ENCODE measurements at places on chromosomes 13 and 19.

- DNase-seq, result no peak
These were observed 124.5 kb upstream of the ZNF507 start for GRCh38 chr19:32220951-32221350.

DNA sequence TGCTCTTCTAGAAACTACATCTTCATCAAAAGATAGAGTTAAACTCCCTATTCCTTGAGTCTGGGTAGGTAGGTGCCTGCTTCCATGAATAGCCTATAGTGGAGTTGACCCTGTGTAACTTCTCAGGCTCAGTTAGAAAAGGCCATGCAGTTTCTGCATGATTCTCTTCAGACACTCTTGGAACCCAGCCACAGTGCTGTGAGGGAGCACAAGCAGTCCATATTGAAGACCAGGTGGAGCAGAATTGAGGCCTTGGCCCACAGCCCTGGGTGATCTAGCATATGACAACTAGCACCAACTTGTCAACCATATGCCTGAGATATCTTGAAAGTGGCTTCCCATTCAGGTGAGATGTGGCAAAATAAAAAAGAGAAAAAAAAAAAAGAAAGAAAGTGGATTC lies 10.3 kb upstream of the PAN3 start:
- no peak for DNase-seq

- no peak for DNase-seq
These were observed 178.8 kb downstream of the KCTD12 start for GRCh38 chr13:76707360-76707759.

DNA sequence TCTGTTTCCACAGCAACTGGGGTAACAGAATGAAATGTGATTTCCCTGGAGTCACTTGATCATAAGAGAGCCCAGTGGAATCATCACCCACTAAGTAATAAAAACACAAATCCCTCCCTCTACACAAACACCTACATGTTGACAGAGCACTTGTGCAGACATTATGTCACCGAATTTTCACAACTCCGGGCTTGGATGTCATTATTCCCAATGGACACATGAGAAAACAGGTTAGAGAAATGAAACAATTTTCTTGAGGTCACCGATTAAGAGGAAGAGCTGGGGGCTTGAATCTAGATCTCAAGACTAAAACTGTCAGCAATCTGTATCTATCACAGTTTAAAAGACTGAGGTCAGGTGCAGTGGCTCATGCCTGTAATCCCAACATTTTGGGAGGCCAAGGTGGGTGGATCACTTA lies 3.1 kb downstream of the XRCC1 start:
- no peak for DNase-seq

DNA sequence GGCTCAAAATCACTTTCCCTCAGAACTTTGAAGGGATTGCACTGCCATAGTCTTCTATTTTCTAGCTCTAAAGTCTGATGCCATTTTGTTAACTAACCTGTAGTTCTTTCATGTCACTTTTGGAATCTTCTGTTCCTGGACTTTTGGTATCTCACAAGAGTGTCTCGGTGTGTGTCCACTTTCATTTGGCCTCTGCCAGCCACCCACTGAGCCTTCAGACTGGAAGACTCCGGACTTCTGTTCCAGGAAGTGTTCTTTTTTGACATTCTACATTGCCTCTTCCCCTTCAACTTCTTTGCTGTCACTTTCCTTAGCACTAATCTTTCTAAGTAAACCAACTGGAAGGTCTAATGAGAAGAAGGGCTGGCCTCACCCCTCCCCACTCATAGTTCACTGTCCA lies 25.0 kb upstream of the LAMP1 start:
- no peak for DNase-seq

GRCh38 chr13:71596116-71596515 lies 270.9 kb downstream of the DACH1 start:
- DNase-seq, result no peak

DNA sequence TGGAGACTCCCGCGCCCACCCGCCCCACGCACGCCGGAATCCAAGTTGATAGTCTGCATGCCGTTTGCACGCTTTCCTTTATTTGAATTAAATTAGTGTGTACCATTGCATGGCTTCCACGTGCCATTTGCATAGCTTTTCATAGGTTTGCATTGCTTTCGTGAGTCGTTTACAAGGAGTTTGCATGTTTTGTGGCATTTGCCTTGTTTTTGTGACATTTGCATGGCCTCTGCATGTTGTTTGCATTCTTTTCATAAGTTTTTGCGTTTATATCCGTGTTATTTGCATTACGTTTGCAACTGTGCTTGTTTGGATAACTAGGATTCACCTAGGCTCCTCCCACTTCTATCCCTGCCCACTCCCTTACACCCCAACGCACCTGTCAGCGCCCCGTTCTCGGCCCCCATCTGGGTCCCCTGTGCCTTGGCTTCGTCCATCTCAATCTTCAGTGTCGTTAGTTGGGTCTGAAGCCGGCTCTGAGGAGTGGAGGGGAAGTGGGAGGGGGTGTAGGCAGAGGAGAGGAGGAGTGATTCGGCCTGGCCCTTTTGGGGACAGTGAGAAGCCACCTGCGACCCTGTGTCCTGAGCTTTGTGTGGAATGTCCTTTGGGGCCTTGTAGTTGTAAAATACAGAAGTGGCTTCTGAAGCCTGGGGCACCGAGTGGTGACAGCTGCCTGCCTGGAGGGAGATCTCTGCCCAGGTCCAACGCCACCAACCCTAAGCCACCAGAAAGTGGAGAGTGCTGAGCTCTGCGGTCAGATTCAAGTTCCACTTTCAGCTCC lies 2.4 kb downstream of the CCDC194 start:
- no peak for DNase-seq

- no peak for DNase-seq
These were observed 1440.3 kb downstream of the PCDH9 start for GRCh38 chr13:65789815-65790214.

GRCh38 chr13:113981194-113981605 lies 7.3 kb upstream of the C13orf46 start:
- no peak for DNase-seq

DNA sequence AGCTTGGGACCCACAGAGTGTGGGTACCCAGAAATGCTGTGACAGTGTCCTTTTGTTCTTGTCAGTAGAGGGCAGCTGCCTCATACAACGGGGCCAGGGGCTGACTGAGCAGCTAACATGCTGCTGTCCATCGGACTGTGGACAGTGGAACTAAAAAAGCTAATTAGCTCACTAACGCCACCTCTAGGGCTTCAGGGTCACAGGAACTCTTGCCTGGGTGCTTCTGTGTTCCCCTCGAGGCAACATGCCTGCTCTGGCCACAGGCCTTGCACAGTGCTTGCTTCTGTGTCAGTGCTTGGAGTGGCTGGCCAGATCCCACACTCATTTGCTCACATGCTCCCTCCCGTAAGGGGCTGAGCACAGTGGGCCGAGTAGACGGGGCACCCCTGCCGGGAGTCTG lies 377.0 kb downstream of the OLFM4 start:
- DNase-seq, result peak; percentile 60

DNA sequence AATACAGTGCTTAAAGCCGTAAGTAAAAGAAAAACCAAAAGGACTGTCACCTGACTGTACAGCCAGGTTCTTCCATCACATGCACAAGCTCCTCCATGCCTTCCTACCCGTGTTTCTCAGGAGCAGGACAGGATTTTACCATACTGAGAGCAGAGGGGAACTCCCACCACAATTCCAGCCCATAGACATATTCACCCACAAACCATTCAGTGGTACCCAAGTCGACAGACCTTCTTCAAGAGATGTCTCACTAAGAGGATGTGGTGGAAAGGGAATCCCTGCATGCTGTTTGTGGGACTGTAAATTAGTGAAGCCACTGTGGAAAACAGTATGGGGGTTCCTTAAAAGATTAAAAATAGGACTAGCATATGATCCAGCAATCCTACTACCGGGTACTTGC lies 66.9 kb upstream of the DOCK9 start:
- DNase-seq, result no peak

DNA sequence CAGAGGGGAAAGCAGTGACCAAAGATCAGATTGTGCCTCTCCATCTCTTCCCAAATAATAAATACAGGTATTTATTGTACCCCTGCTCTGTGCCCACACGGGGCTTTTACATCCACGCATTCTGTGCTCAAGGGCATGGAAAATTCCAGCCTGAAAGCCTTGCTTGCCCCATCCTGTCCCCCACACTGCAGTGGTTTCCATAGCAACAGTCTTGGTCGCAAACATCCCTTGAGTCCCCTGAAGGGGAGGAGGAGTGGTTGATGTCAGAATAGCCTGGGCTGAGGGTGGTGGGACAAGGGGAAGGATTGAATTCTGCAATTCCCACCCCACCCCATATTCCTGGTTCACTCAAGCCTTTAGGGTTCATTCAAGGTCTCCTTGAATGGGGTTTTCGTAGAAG lies 41.0 kb upstream of the USP29 start:
- DNase-seq, result no peak

DNA sequence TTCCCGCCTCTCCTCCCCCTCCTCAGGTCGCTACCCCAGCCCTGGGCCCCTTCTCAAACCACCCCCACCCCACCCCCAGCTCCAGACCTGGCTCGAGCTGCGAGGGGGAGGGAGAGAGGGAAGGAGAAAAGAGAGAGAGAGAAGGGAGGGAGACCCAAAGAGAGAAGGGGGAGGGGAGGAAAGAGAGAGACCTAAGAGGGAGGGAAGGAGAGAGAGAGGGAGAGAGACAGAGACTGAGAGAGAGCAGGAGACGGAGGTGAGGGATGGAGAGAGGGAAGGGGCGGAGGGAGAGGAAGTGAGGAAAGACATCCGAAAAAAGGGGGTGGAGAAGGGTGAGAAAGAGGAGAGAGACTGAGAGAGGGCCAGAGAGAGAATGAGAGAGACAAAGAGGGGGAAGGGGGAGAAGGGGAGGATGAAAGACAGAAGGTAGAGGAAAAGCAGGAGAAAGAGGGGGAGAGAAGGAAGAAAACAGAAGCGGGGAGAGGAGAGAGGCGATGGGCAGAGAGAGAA lies 2.0 kb upstream of the SPACA6 start:
- peak; percentile 31 for DNase-seq

DNA sequence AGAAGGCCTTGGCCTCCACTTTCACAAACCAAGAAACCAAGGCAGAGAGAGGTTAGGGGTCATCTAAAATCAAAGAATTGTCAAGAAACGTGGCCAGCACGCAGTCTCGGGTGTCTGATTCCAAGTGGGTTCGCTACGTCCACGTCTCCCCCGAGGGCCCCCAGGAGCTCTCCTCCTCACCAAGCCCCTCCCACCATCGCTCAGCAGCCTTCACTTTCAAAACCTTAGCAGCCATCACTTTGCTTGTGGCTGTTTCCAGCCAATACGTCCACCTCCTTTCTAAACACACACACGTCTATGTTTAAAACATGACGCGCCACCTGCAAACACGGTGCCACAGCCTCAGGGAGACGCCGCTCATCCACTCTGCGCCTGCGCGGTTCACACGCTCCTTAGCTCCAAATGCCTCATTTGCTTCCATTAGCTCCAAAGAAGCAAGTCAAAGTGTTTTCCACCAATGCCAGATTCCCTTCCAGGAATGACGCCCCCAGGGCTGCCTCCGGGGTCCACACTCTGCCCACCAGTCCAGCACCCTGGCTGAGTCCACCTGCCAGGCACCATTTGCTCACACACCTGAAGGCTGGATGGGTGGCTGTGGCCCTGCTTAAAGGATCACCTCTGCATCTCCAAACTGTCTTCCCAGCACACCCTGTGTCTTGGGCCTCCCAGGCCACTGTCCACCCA lies 5.5 kb downstream of the RASA3 start:
- no peak for DNase-seq

GRCh38 chr13:103607995-103608394 lies 541.8 kb upstream of the SLC10A2 start:
- no peak for DNase-seq

DNA sequence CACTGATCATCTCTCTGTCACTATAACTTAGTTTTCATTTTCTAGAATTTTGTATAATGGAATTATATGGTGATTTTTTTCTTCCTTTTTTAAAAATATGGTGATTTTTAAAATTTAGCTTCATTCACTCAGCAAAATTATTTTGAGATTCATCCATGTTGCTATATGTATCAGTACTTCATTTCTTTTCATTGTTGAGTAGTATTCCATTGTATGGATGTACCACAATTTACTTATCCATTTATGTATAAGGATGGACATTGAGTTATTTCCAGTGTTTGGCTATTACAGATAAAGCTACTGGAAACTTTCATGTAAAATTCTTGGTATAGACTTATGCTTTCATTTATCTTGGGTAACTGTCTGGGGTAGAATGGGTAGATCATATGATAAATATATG lies 12.8 kb downstream of the ZNF546 start:
- no peak for DNase-seq

- no peak for DNase-seq
These were observed 5.5 kb upstream of the MAMSTR start for GRCh38 chr19:48724796-48725753.

DNA sequence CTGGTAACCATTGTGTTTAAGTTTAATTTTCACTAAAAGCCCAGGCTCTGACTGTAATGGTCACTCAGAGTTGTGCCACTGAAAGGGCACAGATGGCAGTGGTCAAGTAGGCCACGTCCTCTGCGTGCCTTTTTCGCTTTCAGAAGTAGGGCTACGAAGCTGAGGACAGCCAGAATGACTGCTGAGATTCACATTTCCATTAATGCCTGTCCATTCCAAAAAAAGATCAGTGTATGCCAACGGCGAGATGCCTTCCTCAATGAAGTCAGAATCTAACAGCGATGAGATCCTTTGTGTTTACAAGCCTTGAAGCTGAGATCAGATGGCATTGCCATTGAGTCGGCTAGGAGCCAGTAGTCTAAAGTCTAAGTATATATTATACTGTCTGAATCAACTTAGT lies 311.3 kb downstream of the FGF14 start:
- DNase-seq, result no peak

DNA sequence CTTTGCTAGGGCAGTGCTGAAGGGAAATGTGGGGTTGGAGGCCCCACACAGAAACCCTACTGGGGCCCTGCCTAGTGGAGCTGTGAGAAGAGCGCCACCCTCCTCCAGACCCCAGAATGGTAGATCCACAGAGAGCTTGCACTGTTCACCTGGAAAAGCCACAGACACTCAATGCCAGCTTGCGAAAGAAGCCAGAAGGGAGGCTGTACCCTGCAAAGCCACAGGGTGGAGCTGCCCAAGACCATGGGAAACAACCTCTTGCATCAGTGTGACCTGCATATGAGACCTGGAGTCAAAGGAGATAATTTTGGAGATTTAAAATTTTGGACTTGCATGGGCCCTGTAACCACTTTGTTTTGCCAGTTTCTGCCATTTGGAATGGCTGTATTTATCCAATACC lies 615.4 kb upstream of the MIR17HG start:
- no peak for DNase-seq

DNA sequence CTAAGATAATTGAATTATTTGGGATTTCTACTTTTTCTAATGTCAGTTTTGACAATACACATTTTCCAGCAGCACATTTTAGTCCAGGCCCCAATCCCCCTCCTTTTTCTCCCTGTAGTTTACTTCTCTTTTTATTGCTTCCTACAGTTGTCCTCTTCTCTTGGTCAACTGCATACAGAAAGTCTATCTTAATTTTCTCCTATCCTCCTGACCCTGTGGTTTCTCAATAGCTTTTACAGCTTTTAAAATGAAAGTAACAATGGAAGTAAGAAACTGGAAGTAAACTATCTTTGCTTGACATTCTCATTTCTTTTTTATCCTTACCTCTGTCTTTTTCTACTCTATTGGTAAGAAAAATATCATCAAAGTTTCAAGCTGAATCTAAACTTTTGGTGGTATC lies 106.5 kb upstream of the OXGR1 start:
- DNase-seq, result no peak

Measured in iPS DF 6.9 (cell line).